ENCODE measurements at places on chromosomes 6 and 20.

DNA sequence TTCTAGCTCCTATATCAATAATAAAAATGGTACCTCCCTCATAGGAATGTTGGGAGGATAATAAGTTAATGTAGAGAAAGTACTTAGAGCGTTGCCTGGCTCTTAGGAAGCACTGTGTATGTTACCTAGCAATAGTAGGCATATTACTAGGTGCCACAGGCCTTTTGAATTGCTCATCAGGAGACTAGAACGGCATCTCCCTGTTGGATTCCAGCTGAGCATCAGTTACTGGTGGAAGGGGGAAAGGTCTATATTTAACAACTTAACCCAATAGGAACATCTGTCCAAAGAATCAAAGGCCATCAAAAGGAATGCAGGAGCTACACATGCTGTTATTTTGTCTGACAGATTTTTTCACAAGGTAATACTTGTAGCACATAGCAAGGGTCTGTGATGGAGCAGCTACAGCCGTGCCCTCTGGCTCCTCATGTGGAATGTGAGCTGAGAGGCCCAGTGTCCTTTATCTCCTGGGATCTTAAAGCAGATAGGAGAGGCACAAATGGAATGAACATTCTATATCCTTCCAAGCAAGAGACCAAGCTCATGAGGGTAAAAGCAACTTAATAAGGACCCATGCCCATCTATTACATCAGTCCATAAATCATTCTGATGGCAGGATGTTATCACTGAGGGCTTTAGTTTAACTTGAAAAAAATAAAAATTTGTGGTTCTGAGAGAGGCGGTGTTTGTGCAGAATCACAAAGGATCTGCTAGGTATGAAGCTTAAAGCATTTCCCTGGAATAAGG lies 184.9 kb upstream of the LAMP5 start:
- no peak for DNase-seq

- DNase-seq: no peak
Measured at GRCh38 chr6:28462401-28462800, 19.1 kb upstream of the ZSCAN23 start.

GRCh38 chr6:149065658-149066556 lies 251.6 kb upstream of the TAB2 start:
- DNase-seq: no peak

DNA sequence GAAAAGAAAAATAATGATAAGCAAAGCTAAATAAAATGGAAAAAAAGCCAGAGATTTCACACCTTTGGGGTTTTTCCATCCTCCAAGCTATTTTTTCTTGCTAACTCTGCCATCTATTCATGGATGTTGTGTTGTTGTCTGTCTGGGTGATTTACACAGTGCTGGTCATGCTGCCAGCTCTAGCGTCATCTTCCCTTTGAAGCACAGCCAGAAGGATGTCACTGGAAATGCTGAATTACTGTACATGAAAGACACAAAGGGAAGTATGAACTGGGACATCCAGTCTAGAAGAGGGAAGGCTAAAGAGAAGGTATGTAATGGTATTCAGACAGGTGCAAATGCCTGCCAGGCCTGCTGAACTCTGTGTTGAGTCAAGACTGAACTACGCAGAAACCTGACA lies 241.9 kb upstream of the STXBP5 start:
- no peak for DNase-seq

- no peak for DNase-seq
Measured at GRCh38 chr6:14270142-14270893, 152.7 kb downstream of the CD83 start.

DNA sequence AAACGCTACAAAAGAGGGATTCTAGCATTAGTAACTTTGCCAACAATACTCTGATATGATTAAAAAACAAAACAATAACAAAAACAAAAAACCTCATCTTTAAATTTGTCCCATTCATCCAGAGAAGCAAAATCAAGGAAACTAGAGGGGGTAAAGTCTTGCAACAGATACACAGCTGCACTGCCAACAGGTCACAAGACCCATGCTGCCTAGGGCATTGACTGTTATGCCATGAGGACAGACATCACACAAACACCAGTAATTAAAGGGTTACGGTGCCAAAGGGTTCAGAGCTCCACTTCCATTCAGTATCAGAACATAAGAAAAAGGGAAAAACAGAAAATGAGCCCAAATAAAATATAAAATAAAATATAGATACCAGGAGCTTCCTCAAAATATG lies 1.6 kb downstream of the TBC1D20 start:
- DNase-seq: no peak

GRCh38 chr6:19976411-19977129 lies 139.4 kb downstream of the ID4 start:
- no peak for DNase-seq

- DNase-seq: no peak
Measured at GRCh38 chr20:39479196-39479810, 517.2 kb downstream of the DHX35 start.

GRCh38 chr6:41529049-41529448 lies 17.1 kb upstream of the FOXP4 start:
- no peak for DNase-seq

DNA sequence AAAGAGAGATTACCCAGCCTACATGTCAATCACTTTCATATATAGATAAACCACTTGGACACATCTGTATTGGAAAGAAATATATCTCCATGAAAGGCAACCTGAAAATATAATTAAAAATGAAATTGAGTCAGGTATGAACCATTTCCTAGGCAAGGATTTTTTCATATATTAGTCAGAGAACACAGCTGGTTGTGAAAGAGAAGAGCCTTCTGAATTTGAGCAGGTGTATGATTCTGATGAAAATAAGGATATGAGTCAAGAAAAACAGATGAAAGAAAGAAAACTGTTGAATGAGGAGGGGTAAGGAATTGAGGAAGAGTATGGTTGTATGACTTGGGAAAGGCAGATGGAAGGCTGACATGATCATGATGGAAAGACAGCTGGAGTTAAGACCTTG lies 441.1 kb downstream of the HAO1 start:
- no peak for DNase-seq

- no peak for DNase-seq
Measured at GRCh38 chr6:85191656-85192055, 258.2 kb upstream of the NT5E start.

DNA sequence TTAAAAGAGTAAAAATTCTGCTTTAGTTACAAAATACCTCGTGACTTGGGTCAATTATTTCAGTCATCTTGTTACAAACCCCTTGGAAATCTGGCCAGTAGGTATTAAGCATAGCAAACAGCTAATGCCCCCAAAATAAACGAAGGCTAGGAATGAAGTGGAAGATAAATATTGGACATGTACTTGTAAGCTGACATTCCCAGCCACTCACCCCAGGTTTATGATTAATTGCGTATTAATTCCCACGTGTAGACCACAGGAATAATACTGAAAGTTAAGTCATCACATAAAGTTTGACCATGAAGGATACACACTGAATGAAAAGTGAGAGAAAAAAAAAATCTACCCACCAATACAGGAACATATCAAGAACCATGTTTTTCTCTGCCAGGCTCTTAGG lies 936.5 kb upstream of the ADGRB3 start:
- DNase-seq: no peak

- DNase-seq: no peak
Measured at GRCh38 chr6:41654151-41654697, 16.0 kb downstream of the MDFI start.
